ENCODE measurements at places on chromosomes 2 and 18.

DNA sequence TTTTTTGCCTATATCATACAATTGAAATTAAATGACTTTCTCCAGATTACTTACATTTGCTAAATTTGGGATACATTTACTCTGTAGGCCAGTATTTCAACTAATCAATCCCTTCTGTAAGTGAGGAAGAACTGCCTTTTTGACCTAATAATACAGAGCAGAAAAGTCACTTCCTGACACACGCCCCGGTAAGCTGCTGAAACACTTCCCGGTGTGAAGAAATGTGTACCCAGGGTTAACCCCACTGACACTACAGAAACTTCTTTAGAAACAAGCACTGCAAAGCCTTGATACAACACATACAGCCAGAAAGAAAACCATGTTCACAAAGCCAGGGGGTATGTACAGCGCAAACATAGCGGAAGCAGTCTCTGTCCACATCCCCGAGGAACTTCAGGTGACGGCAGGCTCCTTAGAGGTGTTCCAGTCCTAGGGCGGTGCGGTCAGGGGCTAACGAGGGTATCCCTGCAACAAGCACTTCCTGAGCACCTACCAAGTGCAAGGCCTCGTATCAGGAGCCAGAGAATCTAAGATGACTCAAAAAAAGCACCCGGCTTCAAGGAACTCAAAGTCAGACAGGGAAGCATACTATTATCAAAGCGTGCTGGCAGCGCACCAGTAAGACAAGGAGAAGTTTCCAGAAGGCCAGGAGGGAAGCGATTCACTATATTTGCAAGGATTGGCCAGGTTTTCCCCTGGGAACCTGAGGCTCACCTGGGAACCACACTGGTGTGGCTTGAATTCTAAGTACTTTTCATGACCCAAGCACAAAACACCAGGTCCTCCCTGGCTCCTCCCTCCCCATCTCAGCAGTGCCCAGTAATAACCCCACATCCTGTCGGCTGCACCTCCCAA lies 46.6 kb downstream of the ZNF516 start:
- no peak for DNase-seq

- no peak for DNase-seq
Measured at GRCh38 chr2:220959391-220959802, 612.7 kb downstream of the EPHA4 start.

- no peak for DNase-seq
Measured at GRCh38 chr2:48733067-48733503, 22.4 kb downstream of the LHCGR start.

GRCh38 chr18:77069482-77069881 lies 63.1 kb downstream of the MBP start:
- DNase-seq, result no peak

GRCh38 chr2:170997893-170998597 lies 69.0 kb downstream of the GORASP2 start:
- DNase-seq, result no peak

- DNase-seq, result no peak
Measured at GRCh38 chr18:4172196-4173100, 282.7 kb downstream of the DLGAP1 start.

- DNase-seq, result peak; percentile 35
Measured at GRCh38 chr2:178109813-178110212, 2.4 kb upstream of the RBM45 start.

- peak; percentile 20 for DNase-seq
Measured at GRCh38 chr2:141316606-141317005, 814.2 kb downstream of the LRP1B start.

- no peak for DNase-seq
Measured at GRCh38 chr18:70355620-70356385, 67.0 kb downstream of the SOCS6 start.

GRCh38 chr18:42765302-42765701 lies 350.2 kb downstream of the RIT2 start:
- no peak for DNase-seq

GRCh38 chr2:70698847-70699246 lies 69.2 kb downstream of the ADD2 start:
- DNase-seq, result peak; percentile 77

GRCh38 chr2:49621016-49621415 lies 466.7 kb upstream of the FSHR start:
- DNase-seq, result no peak

- no peak for DNase-seq
Measured at GRCh38 chr2:98012561-98012991, 16.8 kb upstream of the TMEM131 start.

- no peak for DNase-seq
Measured at GRCh38 chr2:105798595-105798994, 53.9 kb downstream of the NCK2 start.

GRCh38 chr2:20988905-20989304 lies 55.0 kb downstream of the APOB start:
- DNase-seq, result no peak

DNA sequence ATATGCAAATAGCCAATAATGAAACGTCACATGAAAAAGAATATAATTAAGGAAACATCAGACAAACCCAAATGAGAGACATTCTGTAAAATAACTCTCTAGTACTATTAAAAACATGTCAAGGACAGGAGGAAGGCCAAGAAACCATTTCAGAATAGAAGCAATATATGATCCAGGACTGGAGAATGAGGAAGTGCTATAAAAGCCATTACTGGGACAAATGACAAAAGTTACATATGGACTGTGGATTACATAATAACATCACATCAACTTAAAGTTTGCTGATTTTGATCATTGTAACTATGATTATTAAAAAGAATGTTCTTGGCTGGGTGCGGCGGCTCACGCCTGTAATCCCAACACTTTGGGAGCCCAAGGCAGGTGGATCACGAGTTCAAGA lies 81.3 kb downstream of the CRACDL start:
- no peak for DNase-seq

DNA sequence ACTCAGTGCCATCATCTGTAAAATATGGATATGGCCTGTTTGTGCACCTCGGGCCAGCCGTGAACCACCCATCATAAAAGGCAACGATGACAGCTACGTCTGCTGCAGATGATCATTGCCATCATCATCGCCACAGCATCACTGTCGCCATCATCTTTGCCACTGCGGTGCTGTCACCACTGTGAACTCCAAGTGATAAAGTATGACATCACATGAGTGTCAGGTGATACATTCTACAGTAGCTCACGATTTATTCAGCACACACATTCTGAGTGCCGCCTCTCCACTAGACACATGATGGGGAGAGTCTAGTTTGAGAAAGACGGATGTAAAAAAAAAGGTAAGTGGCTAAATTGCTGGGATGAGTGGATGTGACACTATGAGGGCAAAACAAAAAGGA lies 755.4 kb upstream of the RAB6C start:
- DNase-seq, result no peak

DNA sequence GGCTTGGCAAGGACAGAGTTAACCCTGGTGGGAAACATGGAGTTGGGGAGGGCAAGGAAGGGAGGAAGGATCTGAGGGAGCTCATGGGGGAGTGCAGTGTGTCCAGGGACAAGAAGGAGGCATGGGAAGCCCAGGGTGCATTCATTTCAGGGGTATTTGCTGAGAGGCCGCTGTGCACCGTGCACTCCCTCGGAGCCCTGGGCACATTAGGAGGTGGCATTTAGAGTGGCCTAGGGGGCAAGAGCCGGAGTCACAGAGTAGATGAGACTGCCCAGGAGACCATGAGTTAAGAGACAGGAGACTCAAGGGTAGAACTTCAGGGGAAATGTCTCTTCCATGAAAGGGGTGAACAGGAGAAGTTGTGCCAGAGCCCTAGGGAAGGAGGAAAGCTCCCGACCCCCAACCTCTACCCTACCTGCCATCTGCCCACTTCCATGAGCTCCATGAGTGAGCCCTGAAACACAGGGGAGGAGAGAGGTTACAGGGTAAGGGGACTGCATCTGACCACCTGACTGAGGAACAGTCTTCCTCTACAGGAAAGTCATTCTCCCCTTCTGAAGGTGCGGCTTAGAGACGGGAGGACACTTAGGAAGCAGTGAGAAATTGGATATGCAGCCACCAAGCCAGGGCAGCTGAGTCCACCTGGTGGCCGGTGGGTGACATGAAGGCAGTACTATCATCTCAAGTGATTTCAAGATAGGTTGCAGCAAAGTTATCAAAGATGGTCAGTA lies 58.5 kb upstream of the COPS8 start:
- DNase-seq, result peak; percentile 81

DNA sequence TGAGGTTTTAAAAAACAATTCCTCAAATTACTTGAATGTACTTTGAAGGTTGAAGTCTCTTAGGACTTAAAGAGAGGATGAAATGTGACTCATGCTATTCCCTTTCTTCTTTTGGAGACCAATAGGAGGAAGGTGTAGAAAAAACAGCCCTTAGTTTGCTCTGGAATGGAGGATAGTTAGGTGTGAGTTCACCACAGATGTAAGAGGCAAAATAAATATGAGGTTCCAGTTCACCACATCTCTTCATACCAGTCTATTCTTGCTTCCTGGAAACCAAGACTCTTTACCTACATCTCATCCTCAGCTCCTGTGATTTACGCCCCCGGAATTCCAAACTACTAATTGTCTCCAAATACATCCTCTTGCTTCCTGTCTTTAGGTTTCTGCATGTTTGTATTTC lies 77.5 kb upstream of the TTC21B start:
- peak; percentile 12 for DNase-seq

GRCh38 chr18:36075862-36076587 lies 8.7 kb upstream of the RPRD1A start:
- peak; percentile 54 for DNase-seq

- DNase-seq, result no peak
Measured at GRCh38 chr2:105231232-105231619, 10.3 kb upstream of the GPR45 start.

DNA sequence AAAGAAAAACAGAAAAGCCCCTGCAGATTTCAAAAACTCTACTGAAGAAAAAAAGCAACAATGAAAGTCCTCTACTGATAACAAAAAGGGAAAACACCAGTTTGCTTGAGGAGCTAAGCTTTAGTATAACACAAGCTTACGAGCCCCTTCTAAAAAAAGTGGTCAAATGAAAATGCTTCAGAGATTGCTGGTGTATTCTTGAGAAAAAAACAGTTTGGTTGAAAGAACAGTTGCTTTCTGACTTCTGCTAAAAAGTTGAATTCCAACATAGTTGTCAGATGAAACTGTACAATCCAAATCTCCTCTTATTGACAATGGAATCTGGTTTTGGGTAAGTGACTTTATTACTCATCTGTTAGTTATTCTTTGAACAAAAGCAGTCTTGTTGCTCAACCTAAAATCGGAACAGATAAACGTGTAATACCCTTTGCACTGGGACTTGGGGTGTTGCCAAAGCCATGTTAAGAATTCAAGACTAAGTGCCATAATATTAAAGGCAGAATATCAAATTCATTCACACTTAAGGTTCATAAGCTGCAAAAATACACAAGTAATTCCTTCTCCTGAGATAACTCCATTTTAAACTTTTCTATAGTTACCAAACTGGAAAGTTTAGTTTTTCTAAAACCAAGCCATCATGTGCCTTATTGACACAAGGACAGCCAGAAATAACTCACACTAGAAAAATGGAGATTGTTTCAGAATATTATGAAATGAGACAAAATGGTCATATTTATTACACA lies 45.3 kb upstream of the SPAG16 start:
- peak; percentile 95 for DNase-seq

DNA sequence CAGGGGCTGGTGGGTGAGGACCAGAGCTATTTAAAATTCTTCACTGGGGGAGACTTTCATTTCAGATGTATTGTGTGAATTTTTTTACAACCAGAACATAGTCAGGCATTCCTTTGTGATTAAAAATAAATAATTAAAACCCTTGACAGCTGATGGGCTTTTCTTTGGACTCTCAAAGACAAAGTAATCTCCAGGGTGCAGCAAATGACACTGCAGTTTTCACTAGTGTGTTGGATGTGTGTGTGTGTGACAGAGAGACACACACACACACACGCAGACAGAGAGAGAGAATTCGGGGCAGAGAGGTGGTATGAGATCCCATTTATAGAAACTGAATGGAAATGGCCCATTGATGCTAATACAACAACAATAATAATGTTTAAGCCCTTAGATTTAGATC lies 10.3 kb upstream of the GALNT14 start:
- DNase-seq, result peak; percentile 21

Measured in fibroblast of skin of right biceps (primary cell).